Mesenchymal stem cell (in vitro differentiated cells and primary cell): ENCODE measurements at places on chromosomes 3 and 15.

DNA sequence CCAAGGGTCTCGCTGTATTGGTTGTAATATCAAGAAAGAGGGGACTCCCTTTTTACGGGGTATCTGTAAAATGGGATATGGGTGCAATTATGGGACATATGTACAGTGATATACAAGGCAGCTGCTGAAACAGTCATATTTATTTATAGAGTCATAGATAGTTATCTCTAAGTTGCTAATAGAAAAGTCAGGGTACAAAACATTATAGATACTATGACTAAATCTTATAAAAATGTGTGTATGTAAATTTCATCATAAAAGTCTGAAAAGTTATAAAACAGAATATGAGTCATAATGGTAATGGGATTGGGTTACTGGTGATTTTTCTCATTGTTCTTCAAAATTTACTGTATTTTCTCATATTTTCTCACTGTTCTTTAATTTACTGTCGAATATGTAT lies 344.9 kb upstream of the SLCO3A1 start:
- DNase-seq, result no peak
- H3K4me1 ChIP-seq, result no peaks in the 10 kb centered on the region
- H3K27me3 ChIP-seq, result no peaks in the 10 kb centered on the region
- H3K36me3 ChIP-seq, result no peaks in the 10 kb centered on the region

- no peak overlapping the region for H3K27ac ChIP-seq
- no peak for DNase-seq
- H3K36me3 ChIP-seq, result peaks cover 5% of the 10 kb centered on the region
Measured at GRCh38 chr15:90512276-90512675, 17.4 kb upstream of the CRTC3 start.

- H3K36me3 ChIP-seq, result peaks cover 32% of the 10 kb centered on the region
- H3K27me3 ChIP-seq, result no peaks in the 10 kb centered on the region
- H3K4me3 ChIP-seq, result no peak overlapping the region
- H3K4me1 ChIP-seq, result no peaks in the 10 kb centered on the region
Measured at GRCh38 chr3:28267984-28268849, 26.8 kb downstream of the CMC1 start.

DNA sequence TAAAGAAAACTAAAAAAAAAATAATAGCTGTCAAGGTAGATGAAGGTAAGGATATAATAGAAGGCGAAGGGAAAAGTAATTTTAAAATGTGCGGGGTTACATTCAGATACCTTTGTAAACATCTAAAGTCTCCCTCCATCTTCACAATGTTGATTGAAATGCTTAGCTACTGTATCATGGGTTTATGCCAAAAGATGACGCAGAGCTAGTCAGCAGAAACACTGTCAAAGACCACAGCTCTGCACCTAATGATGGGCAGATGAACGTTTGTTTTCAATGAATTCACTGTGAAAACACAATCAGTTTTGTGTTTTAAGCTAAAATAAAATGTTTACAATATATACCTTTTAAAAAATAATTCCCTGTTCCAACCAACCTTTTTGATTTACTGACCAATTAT lies 61.2 kb downstream of the RFTN1 start:
- H3K27ac ChIP-seq, result no peak overlapping the region
- H3K36me3 ChIP-seq, result peaks cover 4% of the 10 kb centered on the region
- H3K27me3 ChIP-seq, result no peaks in the 10 kb centered on the region
- H3K4me1 ChIP-seq, result peaks cover 7% of the 10 kb centered on the region
- no peak for DNase-seq
- H3K4me3 ChIP-seq, result no peak overlapping the region

GRCh38 chr3:23036728-23037127 lies 166.4 kb upstream of the UBE2E2 start:
- no peaks in the 10 kb centered on the region for H3K36me3 ChIP-seq
- no peak for DNase-seq
- peaks cover 3% of the 10 kb centered on the region for H3K4me1 ChIP-seq
- no peak overlapping the region for H3K4me3 ChIP-seq

- no peak for DNase-seq
- no peak overlapping the region for H3K4me3 ChIP-seq
- no peaks in the 10 kb centered on the region for H3K36me3 ChIP-seq
- no peak overlapping the region for H3K27ac ChIP-seq
- H3K27me3 ChIP-seq, result no peaks in the 10 kb centered on the region
- no peaks in the 10 kb centered on the region for H3K4me1 ChIP-seq
Measured at GRCh38 chr3:145639003-145639606, 521.9 kb downstream of the PLOD2 start.

DNA sequence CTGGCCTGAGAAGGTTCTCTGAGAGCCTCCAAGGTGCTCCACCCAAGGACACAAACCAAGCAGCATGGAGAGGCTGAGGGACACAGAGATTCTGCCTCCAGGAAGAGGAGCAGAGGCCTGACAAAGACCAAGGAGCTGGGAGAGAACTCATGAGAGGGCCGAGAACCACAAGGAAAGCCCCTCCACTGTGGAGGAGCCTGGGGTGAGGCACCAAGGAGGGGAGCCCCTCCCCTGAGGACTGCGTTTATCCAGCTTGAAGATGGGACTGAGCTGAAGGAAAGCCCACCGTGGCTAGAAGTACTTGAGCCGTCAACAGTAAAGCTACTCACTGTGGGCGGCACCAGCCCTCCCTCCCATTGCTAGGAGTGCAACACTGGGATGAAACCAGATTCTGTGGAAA lies 63.1 kb upstream of the MEF2A start:
- peaks cover 5% of the 10 kb centered on the region for H3K4me1 ChIP-seq
- no peak overlapping the region for H3K4me3 ChIP-seq
- no peaks in the 10 kb centered on the region for H3K27me3 ChIP-seq
- H3K27ac ChIP-seq, result no peak overlapping the region

- H3K4me1 ChIP-seq, result no peaks in the 10 kb centered on the region
- H3K27me3 ChIP-seq, result no peaks in the 10 kb centered on the region
- H3K4me3 ChIP-seq, result no peak overlapping the region
- DNase-seq, result no peak
- H3K27ac ChIP-seq, result no peak overlapping the region
- no peaks in the 10 kb centered on the region for H3K36me3 ChIP-seq
Measured at GRCh38 chr3:140341817-140342403, 336.0 kb upstream of the TRIM42 start.

DNA sequence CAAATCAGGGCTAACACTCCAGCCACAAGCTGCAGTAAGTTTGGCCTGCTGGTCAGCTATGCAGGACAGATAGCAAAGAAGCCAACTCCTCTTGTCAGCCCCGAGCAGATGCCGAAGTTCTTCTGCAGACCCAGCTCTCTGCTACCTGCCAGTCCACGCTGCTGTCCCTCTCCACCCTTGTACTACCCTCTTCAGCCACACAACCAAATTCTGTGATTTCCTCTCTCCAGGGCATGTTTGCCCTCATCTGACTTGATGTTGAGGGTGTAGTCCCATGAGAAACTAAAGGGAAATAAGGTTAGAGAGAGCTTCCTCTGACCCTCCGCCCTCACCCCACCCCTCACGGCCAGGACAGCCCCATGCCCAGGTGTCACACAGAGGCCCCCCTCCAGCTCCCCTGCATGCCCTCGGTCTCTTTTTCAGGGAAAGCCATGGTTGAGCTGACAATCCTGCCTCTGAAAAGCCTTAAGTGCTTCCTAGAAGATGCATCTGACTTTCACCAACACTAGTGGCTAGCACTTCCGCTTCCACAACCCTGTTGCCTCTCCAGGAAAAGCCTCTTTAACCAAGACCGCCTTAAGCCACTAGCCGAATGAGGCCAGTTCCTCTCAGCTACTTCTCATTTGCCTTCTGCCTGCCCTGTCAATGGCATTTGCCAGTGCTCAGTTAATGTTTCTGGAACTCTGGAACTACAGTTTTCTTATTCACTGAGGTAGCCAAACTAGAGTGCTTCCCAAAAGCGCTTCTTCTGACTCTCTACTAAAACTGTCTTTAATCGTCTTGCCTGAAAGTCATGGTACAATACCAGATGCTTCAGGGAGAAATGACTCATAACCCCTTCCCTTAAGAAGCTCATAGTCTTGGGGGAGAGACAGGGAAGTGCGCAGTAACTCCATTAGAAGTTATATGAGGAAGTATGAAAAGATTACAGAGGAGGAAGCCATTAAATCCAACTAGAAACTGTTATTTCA lies 300.4 kb upstream of the STT3B start:
- H3K27ac ChIP-seq, result no peak overlapping the region
- H3K4me1 ChIP-seq, result peaks cover 2% of the 10 kb centered on the region
- H3K4me3 ChIP-seq, result no peak overlapping the region
- no peak for DNase-seq
- no peaks in the 10 kb centered on the region for H3K36me3 ChIP-seq

- H3K4me3 ChIP-seq, result no peak overlapping the region
- no peaks in the 10 kb centered on the region for H3K36me3 ChIP-seq
- DNase-seq, result no peak
- H3K4me1 ChIP-seq, result no peaks in the 10 kb centered on the region
- H3K27me3 ChIP-seq, result no peaks in the 10 kb centered on the region
Measured at GRCh38 chr3:178267158-178267844, 268.9 kb upstream of the KCNMB2 start.

DNA sequence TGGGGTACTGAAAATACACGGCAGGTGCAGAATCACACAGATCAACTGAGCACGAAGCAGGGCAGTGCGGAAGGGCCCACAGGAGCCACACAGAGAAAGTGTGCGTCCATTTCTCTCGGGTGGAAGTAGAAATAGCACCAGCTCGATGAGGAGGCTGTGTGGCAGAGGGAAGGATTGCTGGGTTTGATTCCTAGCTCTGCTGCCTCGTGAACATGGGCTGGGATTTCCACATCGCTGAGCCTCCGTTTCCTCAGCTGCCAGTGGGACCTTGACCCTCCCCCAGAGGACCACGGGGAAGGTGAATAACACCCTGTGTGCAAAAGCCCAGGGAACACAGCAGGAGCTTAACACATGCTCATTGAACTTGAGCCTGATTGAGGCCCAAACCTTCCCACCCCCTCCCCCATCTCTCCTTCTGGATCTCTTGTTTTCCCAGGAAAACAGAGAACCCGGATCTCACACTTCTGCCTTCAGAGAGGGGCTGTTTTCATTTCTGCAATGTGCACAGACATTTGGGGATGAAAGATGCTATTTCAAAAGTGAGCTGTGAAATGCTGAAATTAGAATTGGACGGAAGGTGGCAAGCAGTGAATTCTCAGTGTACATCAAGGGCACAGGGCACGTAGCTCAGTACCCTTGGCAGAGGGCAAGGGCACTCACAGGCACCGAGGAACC lies 38.4 kb downstream of the ABTB1 start:
- peaks cover 69% of the 10 kb centered on the region for H3K36me3 ChIP-seq
- DNase-seq, result no peak
- H3K4me3 ChIP-seq, result no peak overlapping the region
- H3K27me3 ChIP-seq, result no peaks in the 10 kb centered on the region
- no peak overlapping the region for H3K27ac ChIP-seq

DNA sequence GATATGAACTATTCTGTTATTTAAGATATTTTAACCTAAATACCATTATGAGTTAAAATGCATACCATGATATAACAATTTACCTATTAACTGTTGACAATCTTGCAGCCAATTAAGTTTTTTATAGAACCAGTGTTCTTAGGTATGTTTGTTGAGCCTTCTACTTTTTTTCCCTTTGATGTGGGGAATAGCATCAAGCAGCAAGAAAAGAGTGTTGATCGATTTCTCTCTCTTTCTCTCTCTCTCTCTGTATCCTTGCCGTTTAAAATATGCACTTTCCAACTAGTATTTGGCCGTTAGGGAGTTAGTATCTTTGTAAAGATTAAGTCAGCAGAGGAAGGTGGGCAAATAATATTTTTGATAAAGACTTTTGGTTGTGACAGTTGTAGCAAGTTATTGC lies 5.9 kb downstream of the CHD2 start:
- H3K4me1 ChIP-seq, result peaks cover 13% of the 10 kb centered on the region
- H3K36me3 ChIP-seq, result peaks cover 2% of the 10 kb centered on the region
- H3K27ac ChIP-seq, result peak overlapping the region; percentile 23
- no peaks in the 10 kb centered on the region for H3K27me3 ChIP-seq
- DNase-seq, result no peak

- no peak overlapping the region for H3K27ac ChIP-seq
- peak; percentile 35 for DNase-seq
- peaks cover 8% of the 10 kb centered on the region for H3K4me1 ChIP-seq
- H3K4me3 ChIP-seq, result no peak overlapping the region
- H3K36me3 ChIP-seq, result peaks cover 26% of the 10 kb centered on the region
- H3K27me3 ChIP-seq, result no peaks in the 10 kb centered on the region
Measured at GRCh38 chr15:22850055-22850454, 11.6 kb downstream of the NIPA2 start.

- H3K4me3 ChIP-seq, result peak overlapping the region; percentile 45
- H3K27ac ChIP-seq, result peak overlapping the region; percentile 64
- no peaks in the 10 kb centered on the region for H3K27me3 ChIP-seq
- peaks cover 50% of the 10 kb centered on the region for H3K4me1 ChIP-seq
Measured at GRCh38 chr3:46931631-46932331, 44.8 kb downstream of the CCDC12 start.

DNA sequence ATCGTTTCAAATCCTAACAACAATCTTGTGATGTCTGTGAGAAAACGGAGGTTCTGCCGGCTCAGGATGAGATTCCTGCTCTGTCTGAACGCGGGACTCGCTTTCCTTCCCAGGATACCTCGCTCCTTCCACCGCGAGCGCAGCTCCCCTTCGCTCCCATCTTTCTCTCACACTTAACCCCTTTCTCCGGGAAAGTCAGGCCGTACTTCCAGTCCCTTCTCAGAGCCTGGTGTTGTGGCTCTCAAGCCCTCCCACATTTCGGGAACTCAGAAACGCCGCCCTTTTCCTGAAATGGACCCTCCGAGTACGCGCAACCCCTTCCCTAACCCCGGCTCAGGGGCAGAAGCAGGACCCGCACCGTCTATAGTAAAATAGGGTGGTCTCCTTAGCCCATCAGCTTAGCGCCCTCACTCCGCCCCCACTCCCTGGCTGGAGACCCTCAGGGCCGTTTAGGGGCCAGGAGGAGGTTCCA lies 378 bp upstream of the FEM1B start:
- no peak for DNase-seq
- peak overlapping the region; percentile 98 for H3K4me3 ChIP-seq
- peak overlapping the region; percentile 95 for H3K27ac ChIP-seq
- no peaks in the 10 kb centered on the region for H3K27me3 ChIP-seq
- peaks cover 12% of the 10 kb centered on the region for H3K36me3 ChIP-seq

- no peaks in the 10 kb centered on the region for H3K27me3 ChIP-seq
- H3K36me3 ChIP-seq, result no peaks in the 10 kb centered on the region
- H3K4me3 ChIP-seq, result no peak overlapping the region
- DNase-seq, result no peak
Measured at GRCh38 chr3:24661175-24661584, 166.5 kb upstream of the THRB start.

DNA sequence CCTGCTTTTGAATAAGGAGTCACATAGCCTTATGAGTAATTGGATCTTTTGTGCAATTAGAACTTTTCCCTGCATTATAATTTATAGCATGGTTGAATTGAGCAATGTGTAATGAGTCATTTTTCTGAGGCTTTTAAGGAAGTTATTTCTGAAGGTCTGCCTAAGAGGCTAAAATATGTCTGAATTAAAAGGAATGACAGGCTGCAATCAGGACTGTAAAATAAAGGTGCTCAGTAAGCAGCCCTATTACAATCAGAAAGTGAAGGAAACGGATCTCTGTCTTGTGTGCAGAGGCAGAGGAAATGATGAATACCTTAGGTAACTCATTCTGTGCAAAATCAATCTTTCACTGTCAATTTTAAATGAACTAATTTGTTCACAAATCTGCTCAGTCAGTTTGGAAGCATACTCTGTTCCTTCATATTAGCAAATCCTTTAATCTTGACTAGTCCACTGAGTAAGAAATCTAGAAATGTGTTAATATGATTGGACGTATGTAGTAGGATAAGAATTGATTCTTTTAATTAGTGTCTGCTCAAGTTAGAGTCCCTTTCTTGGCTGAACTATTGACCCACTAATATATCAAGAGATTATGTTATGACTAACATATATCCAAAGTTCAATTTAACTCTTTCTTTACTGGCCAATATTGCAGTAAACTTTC lies 290.1 kb downstream of the ZIC1 start:
- H3K4me1 ChIP-seq, result no peaks in the 10 kb centered on the region
- no peak overlapping the region for H3K4me3 ChIP-seq
- peak; percentile 23 for DNase-seq
- H3K27me3 ChIP-seq, result no peaks in the 10 kb centered on the region
- no peaks in the 10 kb centered on the region for H3K36me3 ChIP-seq
- H3K27ac ChIP-seq, result no peak overlapping the region
